Immature natural killer cell (primary cell): ENCODE measurements at places on chromosomes 6 and 20. TPM values are rescaled to one million over a fixed set of nuclear protein-coding genes. Genes with fewer than 3 reads are reported as not detected.
A peak's percentile ranks its signal among the peaks of the same experiment; 100 is the strongest.

CST9L gene
- polyA plus RNA-seq = not detected

TREM1 gene
- polyA plus RNA-seq = not detected

GRCh38 chr6:7669742-7670141, 56.2 kb upstream of the BMP6 start:
- H3K36me3 ChIP-seq = no peaks in the 10 kb centered on the region
- no peak overlapping the region for H3K4me3 ChIP-seq
- no peaks in the 10 kb centered on the region for H3K4me1 ChIP-seq
- H3K27ac ChIP-seq = no peak overlapping the region

- DNase-seq = no peak
- no peak overlapping the region for H3K27ac ChIP-seq
- H3K4me1 ChIP-seq = no peaks in the 10 kb centered on the region
- peaks cover 2% of the 10 kb centered on the region for H3K27me3 ChIP-seq
- H3K4me3 ChIP-seq = no peak overlapping the region
Measured at GRCh38 chr6:47090881-47091280, 48.7 kb upstream of the ADGRF1 start.

DNA sequence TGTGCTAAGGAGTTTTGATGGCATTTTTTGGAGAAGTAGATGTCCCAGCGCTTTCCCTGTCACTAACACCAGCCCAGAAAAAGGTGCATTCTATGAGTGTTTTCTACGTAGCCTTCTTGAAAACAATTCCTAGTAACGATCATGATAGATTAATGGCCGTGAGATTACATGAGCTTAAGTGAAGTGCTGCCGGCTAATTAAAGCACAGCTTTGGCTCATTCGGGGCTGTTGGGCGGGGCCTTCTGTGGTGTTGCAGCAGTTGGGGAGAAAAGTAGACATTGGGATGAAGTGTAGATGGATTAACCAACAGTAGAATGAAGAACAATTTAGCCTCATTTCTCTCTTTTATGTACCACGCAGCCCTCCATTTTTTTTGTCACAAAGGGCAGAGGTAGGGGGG, 20.8 kb upstream of the TRAF3IP2 start:
- no peaks in the 10 kb centered on the region for H3K4me1 ChIP-seq
- H3K4me3 ChIP-seq = no peak overlapping the region
- no peak for DNase-seq

- H3K4me1 ChIP-seq = peaks cover 51% of the 10 kb centered on the region
- H3K36me3 ChIP-seq = peaks cover 34% of the 10 kb centered on the region
- H3K27ac ChIP-seq = peak overlapping the region; percentile 93
- H3K27me3 ChIP-seq = peaks cover 40% of the 10 kb centered on the region
- peak overlapping the region; percentile 95 for H3K4me3 ChIP-seq
Measured at GRCh38 chr6:89082486-89082891, 1.9 kb downstream of the PNRC1 start.

- DNase-seq = no peak
- H3K27me3 ChIP-seq = no peaks in the 10 kb centered on the region
- no peaks in the 10 kb centered on the region for H3K4me1 ChIP-seq
- no peak overlapping the region for H3K27ac ChIP-seq
- no peak overlapping the region for H3K4me3 ChIP-seq
Measured at GRCh38 chr20:51934301-51935002, 132.1 kb upstream of the SALL4 start.

- H3K27me3 ChIP-seq = peaks cover 20% of the 10 kb centered on the region
- no peaks in the 10 kb centered on the region for H3K36me3 ChIP-seq
- H3K4me3 ChIP-seq = no peak overlapping the region
Measured at GRCh38 chr6:33112148-33112547, 36.4 kb downstream of the HLA-DPB1 start.
